Epithelial cell of proximal tubule (primary cell): ENCODE measurements at places on chromosomes 16 and 17. TPM values are rescaled to one million over a fixed set of nuclear protein-coding genes. Genes with fewer than 3 reads are reported as not detected.
A peak's percentile ranks its signal among the peaks of the same experiment; 100 is the strongest.

GRCh38 chr16:25038239-25038954 is 23.2 kb upstream of the ARHGAP17 start:
- no peak for DNase-seq

GRCh38 chr16:51154271-51155171 is 3.5 kb upstream of the SALL1 start:
- no peak for DNase-seq

The COX6A2 gene
- not detected in 2 replicates for total RNA-seq

DNA sequence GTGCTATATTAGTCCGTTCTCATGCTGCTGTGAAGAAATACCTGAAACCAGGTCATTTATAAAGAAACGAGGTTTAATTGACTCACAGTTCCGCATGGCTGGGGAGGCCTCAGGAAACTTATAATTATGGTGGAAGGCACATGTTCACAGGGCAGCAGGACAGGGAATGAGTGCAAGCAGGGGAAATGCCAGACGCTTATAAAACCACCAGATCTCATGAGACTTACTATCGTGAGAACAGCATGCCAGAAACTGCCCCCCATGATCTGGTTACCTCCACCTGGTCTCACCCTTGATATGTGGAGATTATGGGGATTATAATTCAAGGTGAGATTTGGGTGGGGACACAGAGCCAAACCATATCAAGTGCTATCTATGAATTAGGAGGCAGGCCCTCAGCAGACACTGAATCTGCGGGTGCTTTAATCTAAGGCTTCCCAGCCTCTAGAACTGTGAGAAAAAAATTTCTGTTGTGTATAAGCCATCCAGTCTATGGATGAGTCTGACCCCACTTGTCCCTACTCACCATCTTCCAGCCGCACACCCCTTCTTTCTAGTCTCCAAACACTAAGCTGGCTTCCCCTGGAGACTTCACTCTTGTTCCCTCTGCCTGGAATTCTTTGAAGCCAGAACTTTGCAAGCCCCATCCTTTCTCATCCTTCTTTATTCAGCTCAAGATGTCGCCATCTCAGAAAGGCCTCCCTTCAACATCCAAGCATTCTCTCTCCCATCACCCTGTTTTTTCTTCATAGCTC is 772 bp upstream of the NUP93 start:
- peak; percentile 74 for DNase-seq

The COA3 gene
- total RNA-seq, result 85.6 and 95.0 TPM in 2 replicates

DNA sequence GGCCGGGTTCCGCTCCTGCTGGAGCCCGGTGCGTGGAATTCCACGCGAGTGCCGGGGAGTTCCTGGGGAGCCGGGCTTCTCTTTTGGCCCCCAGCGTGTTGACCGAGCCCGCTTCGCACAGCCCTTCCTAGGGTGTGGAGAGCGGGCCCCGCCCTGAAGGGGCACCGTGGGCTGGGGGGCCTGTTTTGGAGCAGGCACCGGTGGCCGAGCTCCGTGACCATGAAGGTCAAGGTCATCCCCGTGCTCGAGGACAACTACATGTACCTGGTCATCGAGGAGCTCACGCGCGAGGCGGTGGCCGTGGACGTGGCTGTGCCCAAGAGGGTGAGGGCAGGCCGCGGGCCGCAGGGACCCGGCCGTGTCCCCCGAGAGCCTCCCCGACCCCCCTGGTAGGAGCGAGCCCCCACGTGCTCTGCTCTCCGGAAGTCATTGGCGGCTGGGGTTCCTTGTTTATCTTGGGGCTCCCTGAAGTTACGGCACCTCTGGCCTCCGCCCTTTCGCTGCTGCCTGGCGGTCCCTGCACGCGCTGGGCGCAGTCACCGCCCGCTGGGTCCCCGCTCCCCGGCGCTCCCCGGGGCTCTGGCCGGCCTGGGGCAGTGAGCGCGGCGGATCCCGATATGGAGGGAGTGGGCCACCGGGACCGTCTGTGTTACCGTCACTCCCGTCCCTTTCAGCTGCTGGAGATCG is 528 bp downstream of the HAGHL start:
- DNase-seq, result no peak
